ENCODE measurements at places on chromosomes 12 and 14.

DNA sequence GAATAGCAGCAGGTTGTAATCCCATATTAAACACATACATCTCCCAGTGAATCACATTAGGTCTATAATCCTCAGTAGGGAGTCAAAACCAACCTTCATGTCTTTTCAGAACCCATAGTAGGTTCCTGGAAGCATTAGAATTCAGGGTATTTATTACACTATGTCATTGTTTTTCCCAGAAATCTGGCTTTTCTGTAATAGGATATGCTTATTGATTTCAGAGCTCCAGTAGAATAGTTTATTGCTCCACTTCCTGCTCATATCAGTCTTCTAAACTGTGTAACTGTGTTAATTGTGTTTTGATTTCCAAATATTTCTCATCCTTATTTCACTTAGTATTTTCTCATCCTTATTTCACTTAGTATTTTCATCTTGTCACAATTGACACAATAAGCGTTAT, 268.0 kb downstream of the CCDC59 start:
- no peak for DNase-seq

- DNase-seq, result peak; percentile 83
Measured at GRCh38 chr12:57243521-57244311, 7.3 kb downstream of the STAC3 start.

DNA sequence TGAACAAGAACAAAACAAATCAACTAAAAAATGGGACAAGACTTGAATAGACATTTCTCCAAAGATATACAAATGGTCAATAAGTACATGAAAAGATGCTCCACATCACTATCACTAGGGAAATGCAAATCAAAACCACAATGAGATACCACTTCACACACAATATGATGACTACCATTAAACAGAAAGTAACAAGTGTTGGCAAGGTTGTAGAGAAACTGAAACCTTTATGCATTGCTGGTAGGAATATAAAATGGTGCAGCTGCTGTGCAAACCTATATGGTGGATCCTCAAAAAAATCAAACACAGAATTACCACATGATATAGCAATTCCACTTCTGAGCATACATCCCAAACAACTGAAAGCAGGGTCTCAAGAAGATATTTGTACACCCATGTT, 5.2 kb downstream of the SMAGP start:
- DNase-seq, result no peak

DNA sequence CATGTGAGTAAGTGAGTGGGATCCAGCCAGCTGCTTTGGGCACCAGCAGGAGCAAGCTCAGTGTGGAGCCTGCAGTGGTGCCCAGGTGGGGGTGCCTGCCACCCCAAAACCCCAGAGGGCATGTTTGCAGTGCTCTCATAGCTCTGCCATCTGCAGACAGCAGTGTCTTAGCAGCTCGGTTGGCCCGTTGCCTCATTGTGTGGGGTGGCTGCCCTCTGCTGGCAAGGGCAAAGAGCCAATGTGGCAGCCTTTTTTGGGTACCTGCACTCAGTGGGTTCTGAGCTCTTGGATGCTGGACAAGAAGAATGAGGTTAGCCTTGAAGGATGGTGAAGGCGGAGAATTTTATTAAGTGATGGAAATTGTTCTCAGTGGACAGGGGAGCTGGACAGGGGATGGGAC, 52.3 kb downstream of the NEUROD4 start:
- DNase-seq, result peak; percentile 15

DNA sequence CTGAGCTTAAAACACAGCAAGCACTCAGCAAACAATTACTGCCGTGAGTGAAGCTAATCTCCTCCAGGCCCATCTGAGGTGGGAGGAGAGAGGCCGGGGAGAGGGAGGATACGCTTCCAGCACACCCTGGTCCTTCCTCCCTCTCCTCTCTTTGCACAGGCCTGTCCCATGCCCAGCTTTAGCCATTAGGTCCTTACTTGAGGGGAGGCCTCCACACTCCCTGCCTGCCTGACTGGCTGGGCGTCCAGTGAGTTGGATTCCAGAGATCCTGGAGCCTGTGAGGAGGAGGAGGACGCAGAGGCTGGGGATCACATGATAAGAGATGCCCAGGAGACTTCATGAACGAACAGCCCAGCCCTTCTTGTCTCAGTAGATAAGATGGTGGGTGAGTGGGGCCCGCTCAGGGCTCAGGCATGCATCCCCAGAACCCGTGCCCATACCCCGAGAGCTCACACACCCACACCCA, 65.1 kb upstream of the NCOR2 start:
- DNase-seq, result no peak

DNA sequence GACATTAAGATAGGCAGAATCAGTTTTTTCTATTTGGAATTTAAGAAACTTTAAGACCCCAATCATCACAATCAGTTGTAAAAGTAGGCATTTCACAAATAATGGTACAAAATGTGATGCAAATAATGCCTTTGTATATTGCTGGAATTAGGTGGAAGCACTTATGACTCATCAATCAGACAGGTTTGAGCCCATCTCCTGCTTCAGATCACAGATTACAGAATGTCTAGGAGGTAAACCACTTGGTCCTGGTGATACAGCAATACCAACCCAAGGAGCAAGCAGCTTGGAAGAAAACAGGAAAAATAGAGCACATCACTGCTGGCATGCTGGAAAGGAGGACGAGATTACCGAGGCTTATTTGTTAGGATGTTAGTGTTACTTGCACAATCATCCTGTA, 57.6 kb downstream of the C12orf56 start:
- DNase-seq, result no peak

DNA sequence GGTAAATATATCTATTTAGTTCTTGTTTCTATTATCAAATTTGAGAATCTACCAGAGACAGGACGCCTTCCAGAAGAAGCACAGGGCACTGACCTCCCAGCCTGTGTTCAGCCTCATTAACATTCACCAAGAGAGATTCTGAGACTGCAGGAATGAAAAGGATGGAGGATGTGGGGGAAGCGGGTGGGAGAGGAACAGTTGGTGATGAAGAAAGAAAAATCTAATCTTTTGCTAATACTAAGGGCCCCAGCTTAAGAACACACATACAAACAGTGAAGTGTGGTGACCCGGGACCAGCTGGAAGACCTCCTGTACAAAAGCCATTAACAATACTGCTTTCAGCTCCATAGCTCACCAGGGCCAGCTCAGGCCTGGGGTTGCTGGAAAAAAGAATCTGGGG, 160.5 kb downstream of the NUAK1 start:
- DNase-seq, result no peak

DNA sequence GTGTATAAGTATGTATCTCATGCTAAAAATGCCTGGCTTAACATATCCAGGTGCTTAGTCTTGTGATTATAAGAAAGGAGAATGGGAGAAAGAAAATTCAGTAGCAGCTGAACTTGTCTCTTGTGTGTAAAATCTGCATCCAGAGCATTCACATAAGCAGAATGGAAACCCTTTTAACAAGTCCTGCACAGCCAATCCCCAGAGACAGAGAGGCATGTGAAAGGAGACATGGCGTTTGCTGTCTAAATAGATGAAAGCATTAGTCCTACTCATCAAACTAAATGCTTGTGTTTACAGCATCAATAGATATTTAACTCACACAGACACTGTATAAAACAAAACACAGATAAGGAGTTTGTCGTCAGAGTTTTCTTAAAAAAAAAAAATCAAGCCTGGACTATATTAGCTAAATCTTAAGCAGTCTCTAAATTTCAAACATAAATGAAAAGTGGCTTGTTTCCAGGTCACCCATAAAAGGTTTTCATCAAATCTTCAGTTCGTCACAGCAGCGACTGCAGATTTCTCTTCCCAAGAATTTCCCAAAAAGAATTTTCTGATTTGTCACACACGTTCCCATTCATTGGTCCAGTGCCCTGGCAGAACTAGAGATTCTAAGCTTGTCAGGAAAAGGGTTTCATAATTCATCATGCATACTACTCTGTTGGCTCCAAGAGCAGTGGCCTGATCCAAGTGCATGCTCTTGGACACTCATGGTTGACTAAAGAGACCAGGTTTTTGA, 249.2 kb downstream of the BTG1 start:
- DNase-seq, result peak; percentile 87

DNA sequence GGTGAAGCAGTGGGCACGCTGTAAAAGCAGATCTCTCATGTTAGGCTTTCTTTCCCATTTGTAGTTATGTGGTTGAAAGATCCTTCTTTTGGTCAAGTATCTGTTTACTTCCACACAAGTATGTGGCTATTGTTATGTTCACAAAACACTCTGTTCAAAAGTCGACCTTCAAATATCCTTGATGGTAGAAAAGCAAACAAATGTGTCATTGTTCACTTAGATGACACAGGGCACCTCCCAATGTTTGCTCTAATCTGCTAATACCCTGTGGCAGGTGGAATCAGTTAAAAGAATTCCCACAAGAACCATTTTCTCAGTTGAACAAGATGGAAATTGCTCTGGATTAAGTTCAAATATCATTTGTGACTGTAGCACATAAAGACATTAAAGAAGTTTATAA, 43.6 kb upstream of the NAA30 start:
- DNase-seq, result no peak

- no peak for DNase-seq
Measured at GRCh38 chr12:6961278-6961694, 9.2 kb downstream of the PHB2 start.

GRCh38 chr12:1830401-1830845, 10.1 kb downstream of the LRTM2 start:
- DNase-seq, result no peak

DNA sequence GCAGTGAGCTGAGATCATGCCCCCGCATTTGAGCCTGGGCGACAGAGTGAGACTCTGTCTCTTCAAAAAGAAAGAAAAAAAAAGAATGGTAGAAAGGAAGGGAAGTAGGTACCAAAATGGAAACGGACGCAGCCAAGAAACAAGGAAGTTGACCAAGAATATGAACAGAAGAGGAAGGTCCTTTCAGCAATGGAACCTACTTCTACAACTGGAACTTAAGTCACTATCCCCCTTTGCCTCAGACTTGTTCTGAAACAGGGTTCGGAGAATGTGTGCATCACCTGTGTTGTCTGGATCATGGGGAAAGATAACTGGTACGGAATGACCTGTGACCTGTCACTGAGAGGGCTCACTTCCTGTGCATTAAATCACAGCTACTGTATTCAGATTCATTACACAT, 43.9 kb upstream of the RNASE1 start:
- DNase-seq, result peak; percentile 37

GRCh38 chr14:54562334-54562733, 4.6 kb upstream of the SAMD4A start:
- DNase-seq, result no peak

DNA sequence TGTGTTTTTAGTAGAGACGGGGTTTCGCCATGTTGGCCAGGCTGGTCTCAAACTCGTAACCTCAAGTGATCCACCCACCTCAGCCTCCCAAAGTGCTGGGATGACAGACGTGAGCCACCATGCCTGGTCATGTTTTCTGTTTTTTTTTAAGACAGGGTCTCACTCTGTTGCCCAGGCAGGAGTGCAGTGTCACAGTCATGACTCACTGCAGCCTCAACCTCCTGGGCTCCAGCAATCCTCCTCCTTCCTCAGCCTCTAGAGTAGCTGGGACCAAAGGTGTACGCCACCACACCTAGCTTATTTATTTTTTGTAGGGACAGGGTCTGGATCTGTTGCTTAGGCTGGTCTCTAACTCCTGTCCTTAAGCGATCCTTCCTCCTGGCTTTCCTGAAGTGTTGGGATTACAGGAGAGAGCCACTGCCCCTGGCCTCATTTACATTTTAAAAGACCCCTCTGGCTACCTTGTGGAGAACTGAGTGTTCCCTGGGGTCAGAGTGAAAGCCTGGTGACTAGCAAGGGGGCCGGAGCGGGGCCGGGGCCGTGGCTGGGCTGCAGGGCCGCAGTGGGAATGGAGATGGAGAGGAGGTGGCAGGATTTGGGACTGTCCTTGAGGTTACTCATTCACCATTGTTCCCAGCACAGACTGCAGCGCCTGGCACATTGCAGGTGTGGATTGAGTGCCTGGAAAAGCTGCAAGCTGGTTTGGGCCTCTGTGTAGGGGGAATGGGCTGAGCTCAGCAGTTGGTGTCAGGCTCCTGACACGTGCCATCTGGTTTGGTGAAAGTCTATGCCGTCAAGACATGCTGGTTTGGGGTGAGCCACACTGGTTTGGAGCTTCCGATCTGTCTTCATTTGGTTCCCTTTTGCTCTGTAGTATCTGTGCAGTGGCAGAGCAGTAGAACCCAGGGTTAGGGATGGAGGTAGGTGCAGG, 18.1 kb downstream of the KMT5A start:
- no peak for DNase-seq

Data from muscle of leg (tissue), 16 donors.